ENCODE measurements at places on chromosomes 12 and 14.

DNA sequence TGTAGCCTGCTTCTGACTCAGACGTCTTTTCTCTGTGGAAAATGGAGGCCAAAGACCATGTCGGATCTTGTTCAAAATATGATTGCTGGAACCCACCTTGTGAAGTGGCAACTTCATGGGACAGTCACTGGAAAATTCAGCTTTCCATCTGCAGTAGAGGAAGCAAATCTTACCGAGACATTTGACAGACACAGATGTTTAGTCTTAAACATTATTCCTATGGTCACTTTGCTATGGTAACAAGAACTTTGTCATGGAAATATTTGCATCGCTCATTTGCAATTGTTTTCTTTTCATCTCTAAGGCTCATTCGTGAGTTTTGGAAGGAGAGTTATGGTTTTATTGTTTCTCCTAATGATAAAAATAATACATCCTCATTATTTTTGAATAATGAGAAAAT, 98.3 kb upstream of the HIF1A start:
- DNase-seq: peak; percentile 24

- no peak for DNase-seq
These were observed 2.4 kb downstream of the ATF7 start for GRCh38 chr12:53623548-53624385.

DNA sequence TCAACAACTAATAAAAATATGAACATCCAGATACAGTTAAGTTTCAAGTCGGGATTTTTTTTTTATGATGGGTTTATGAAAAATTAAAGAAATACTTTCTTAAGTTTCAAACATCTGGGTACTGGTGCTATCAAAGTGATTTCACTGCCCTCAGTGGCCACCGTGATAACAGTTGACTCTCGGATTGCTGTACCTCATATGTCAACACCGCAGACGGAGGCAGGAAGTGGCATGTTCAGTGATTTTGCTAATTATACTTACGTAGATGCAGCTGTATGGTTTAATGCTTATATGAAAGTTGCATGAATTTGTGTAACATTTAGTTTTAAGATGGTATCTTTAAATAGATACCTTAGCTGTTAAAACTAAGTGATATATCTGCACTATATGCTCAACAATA, 20.8 kb upstream of the FBLN5 start:
- DNase-seq: no peak

DNA sequence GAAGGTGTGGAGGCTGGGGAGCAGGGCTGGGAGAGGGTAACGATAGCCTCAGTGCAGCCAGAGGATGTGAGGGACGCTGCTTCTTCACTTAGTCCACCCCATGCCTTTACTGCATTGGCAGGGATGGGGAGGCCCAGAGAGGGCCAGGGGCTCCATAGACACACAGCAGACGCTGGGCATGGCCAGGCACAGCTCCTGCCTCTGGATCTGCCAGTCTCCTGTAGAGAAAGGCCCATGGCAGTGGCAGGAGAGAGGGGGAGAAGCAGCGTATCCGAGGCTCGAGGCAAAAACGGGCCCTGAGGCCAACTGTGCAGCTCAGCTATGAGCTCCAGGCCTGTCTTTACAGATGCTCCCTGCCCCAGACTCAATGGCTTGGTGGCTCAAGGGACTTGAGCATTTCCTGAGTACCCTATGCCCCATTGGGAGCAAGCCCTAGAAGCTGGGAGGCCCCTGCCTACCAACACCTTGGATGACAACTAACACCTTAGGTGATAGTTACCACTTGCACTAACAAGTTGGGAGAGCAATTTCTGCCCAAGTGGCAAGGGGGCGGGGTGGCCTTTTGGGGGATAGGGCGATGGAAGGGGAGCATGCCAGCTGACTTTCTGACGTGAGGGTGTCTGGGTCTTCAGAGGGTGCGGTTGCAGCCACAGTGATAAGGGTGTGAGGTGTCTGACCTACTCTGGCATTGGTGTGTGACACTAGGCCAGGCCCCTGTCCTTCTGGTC, 5.0 kb upstream of the LBHD2 start:
- DNase-seq: no peak

DNA sequence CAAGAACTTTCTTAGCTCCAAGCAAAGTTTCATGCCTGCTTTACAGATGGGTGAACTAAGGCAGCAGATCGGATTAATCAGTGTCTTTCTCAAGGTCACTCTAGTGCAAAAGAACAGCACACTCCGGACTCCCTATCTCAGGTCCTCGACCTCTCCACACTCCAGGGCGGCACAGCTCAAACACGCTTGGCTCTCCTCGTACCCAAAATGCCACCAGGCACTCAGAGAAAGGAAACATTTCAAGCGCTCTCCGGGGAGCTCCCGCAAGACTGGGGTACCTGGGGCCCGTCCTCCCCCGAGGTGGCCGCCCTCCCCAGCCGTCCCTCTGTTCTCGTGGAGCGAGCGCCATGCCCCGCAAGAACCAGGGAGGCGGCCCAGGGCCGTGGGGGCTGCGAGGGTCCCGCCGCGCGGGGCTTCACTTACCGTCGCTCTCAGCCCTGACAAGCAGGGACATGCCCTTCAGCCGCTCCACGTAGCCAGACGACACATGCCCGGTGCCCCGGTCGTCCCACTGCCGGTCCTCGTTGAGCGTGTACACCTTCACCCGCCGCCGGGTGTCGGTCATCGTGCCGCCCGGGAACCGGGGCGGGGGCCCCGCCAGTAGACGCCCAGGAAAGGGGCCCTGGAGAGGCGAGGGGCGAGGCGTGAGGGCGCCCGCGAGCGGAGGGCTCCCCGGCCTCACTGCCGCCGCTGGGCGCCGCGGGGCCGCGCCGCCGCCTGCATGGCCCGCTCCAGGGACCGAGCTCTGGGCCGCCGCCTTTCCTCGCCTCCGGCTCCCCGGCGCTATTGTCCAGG, 830 bp downstream of the PPP4R3A start:
- DNase-seq: peak; percentile 45

- DNase-seq: no peak
These were observed 57.5 kb downstream of the KIF26A start for GRCh38 chr14:104195878-104196277.

- no peak for DNase-seq
These were observed 19.6 kb downstream of the RIMBP2 start for GRCh38 chr12:130696379-130697100.
